Stimulated activated CD8-positive, alpha-beta memory T cell treated with anti-CD3 and anti-CD28 coated beads, Interleukin-4, amount 100 ng/mL, for 4 hours (primary cell): ENCODE measurements at places on chromosomes 11 and 22.

DNA sequence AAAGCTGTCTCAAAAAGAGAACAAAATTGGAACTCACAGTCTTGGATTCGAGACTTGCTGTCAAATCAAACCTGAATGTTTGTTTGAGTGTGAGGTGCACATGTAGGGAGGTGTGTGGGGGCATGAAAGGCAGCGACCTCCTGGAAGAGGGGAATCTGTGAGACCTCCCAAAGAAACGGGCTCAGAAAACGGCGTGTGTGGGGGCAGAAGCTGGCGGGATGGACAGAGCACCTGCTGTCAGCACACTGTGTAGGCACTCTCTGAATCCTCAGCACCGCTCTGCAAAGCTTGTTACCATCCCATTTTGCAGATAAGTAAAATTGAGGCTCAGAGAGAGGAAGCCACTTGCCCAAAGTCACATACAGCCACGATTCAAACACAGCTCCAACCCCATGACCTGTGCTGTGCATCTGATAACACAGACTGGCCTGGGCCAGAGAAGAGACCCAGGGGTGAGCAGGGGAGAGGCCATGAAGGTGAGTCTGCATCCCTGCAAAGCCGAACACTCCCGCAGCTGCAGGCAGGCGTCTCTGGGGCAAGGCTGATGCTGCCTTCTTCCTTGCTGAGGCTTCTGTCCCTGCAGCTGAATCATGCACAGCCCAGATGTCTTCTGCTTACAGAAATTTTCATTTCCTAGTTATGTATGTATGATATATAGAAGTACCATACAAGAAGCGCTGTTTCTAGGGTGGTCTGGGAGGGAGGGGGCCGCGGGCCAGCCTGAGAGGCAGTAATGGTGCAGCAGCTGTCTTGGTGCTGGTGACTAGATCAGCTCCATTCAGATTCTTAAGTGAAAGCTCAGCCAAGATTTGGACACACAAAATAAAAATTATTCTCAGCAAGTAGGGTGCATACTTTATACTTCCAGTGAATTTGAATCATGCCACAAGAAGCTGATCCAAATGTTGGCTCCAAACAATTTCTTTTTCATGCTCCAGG is 67.3 kb upstream of the SHISAL1 start:
- DNase-seq = no peak

- DNase-seq = no peak
Measured at GRCh38 chr11:113181094-113181493, 133.3 kb upstream of the TTC12 start.

- no peak for DNase-seq
Measured at GRCh38 chr22:40392618-40393017, 22.2 kb downstream of the SGSM3 start.

DNA sequence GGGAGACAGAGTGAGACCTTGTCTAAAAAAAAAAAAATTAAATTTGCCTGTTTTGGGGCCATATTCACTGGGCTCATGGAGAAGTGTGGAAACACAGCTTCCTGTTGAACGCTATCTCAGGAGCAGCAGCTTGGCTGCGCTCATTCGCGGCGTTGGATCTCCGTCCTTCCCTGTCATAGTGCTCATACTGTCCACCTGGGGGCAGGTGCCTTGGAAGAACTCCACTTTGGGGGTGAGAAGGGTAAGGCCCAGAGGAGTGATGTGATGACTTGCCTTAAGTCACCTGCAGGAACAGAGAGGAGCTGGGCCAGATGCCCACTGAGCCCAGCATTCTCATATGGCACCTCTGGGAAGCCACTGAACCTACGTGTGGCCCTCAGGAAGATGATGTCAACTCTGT is 82.8 kb downstream of the CABIN1 start:
- DNase-seq = no peak

DNA sequence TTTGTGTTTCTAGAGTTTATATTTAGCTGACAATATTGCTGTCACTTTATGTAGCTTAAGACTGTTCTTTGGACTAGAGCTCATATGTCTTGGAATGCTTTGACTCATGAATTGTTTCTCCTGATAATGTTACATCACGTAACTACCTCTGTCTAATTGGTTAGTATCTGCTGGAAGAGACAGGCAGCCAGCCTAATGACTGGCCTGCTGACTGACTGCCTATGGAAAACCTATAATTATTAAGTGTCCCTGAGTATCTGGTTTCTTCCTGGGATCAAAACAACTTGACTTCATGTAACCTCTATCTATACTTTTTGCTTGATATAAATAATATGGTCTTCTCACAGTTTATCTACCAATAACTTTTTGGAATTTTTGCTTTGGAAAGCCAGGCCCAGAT is 9.4 kb downstream of the SOX6 start:
- no peak for DNase-seq

DNA sequence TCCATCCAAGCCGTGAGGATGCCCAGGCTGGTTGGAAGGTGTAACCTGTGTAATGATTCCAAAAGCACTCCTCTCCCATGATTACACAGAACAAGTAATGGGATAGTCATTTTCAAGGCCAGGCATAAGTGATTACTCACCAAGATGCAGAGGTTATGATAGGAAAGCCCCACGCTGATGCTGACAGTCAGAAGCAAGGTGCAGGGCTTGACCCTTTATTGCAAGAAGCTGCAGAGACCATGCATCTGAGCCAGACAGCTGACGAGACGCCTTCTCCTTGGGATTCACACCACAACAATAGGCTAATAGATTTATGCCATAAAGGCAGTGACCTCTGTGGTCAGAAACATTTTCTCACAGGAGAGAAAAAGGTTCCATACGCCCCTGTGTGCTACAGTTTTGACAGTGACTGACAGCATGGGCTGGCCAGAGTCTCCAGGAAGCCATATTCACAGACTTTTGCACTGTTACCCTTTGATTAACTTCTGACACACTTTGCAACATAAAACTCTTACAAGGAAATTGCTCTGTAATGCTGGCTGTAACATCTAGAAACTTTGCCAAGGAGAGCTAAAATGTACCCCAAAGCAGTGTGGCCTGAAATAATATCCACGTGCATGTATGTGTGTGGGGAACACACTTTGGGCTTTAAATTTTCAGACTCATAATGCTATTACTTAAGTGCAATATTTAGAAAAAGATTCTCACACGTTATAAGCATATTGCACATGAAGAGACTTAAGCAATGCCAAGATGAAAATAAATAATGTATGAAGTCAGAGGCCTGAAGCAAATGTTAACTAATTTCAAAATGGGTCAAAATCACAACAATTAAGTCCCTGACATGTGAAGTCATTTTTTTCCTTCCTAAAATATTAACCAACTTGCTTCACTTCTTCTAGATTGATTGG is 1079.0 kb upstream of the TENM4 start:
- no peak for DNase-seq

DNA sequence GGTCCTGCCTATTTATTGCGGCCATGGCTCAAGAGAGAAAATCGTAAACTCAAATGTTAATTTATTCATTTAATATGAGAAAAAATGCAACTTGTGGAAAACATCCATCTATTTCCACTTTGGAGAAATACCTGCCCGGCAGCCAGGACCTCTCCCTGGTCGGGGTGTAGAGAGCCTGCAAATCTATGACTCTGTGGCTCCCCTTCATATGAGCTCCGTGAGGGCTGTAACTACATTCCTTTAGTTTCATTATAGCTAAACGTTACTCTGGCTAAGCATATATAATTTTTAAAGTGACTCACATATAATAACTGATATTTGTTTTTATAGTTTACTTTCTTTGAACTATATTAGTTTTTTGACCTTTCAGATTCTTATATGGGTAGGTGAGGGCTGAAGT is 857.8 kb upstream of the FAT3 start:
- no peak for DNase-seq

DNA sequence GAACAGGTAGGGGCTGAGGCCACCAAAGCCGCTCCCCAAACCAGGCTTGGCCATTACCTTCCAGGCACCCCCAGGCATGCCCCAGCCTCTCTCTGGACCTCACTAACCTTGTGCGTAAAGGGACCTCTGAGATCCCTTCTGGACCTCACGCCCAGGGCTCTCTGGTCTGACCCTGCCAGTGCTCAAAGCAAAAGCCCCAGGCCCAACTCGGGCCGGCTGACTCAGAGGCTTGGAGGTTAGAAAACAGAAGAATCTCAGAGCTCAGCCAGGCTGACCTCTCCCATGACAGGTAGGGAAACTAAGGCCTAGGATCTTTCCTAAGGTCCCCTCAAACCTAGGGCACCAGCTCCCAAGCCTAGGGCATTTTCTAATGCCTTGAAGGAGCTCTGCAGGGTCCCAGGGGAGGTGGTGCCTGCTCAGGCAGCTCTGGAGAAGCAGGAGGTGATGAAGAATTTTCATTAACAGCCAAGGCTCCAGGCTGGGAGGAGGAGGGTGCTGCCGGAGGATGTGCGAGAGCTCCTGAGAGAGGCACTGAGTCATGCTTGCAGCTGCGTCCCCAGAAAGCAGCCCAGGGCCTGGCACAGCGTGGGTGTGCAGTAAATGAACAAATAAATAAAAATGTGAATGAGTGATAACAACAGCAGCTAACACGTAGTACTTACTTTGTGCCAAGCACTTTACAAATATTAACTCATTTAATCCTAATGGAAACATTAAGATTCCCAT is 25.6 kb downstream of the ARRB1 start:
- DNase-seq = no peak

DNA sequence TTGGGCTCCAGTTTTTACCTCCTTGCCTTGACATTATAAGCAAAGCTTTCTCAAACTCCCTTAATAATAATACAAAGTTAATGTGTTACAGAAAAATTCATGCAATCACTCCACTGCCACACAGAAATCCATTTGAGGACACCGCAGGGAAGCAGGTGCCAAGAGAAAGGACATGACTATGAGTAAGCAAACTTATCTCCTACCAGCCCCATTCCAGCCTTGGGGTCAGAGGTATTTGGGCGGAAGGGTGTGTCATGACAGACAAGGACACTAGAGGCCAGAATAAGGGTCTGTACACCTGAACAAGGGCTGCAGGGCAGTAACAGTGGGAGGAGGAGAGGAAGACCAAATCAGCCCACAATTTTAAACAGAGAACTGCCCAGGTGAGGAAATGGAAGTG is 5.9 kb downstream of the GNG3 start:
- no peak for DNase-seq

DNA sequence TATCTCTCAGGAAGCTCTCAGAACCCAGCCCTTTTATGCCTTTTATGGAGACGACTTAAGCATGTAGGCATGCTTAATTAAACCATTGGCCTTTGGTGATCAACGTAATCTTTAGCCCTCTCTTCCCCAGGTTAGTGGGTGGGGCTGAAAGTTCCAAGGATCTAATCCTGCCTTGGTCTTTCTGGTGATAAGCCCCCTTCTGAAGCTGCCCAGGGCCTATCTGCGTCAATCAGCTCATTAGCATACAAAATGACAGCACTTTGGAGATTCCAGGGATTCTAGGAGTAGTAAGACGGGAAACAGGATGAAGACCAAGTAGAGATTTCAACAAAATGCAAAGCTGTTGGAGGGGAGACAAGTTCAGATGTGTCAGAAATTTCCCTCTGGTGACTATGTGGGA is 3.1 kb downstream of the FAM118A start:
- no peak for DNase-seq

DNA sequence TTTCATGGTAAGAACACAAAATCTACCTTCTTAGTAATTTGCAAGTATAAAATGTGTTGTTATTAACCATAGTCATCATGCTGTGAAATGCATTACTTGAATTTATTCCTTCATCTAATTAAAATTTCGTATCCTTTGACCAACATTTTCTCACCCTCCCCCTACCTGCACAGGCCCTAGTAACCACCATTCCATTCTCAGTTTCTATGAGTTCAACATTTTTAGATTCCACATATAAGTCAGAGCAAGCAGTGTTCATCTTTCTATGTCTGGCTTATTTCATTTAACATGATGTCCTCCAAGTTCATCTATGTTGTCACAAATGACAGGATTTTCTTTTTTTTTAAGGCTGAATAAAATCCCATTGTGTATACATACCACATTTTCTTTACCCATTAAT is 43.5 kb upstream of the CCDC179 start:
- no peak for DNase-seq

GRCh38 chr11:93520726-93521509 is 22.3 kb downstream of the SMCO4 start:
- no peak for DNase-seq

DNA sequence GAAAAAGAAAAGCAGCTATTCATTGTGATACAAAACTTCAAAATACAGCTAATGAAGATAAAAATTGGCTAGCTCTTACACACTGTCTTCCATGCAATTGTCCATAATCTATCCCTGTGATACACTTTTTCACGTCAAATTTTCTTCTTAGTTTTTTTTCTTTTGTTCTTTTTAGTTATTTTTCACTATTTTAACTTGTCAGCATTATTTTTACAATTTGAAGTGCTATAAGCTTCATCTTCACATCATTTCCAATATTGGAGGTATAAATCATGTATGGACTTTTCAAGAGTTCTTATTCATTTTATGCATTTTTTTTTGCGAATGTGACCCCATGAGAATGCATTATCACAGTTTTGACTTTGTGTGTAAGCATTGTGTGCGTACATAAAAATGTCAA is 4.1 kb downstream of the OR5B17 start:
- no peak for DNase-seq

- DNase-seq = no peak
Measured at GRCh38 chr11:85685820-85686459, at the start of gene CCDC89. TSS of gene CCDC89 (minus strand) at chr11:85686195. CDS start at chr11:85686130, 65 bp downstream.

GRCh38 chr11:68780829-68781228 is 29.5 kb upstream of the TESMIN start:
- no peak for DNase-seq

- DNase-seq = no peak
Measured at GRCh38 chr11:2383852-2384804, 7.0 kb downstream of the CD81 start.

GRCh38 chr11:2466069-2466801 is 21.4 kb downstream of the KCNQ1 start:
- DNase-seq = no peak

- no peak for DNase-seq
Measured at GRCh38 chr22:40749829-40750228, 69.3 kb downstream of the SLC25A17 start.

DNA sequence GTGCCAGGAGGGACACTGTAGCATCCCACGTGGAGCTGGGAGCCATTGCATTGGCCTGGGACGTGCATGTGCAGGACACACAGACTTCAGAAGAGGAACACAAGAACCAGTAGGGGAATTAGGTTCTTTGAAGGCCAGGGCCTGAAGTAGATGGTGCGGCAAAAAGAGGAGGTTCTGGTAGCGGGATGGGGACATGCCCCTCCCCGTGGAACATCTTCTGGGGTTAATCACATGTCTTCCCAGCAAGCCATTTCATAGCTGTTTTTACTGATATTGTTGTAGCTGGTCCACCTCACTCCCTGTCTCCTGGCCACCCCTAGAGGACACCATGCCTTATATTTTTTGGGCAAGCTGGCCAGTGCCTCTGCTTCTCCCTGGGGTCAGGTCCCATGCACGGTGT is 74.3 kb downstream of the SCN3B start:
- no peak for DNase-seq

DNA sequence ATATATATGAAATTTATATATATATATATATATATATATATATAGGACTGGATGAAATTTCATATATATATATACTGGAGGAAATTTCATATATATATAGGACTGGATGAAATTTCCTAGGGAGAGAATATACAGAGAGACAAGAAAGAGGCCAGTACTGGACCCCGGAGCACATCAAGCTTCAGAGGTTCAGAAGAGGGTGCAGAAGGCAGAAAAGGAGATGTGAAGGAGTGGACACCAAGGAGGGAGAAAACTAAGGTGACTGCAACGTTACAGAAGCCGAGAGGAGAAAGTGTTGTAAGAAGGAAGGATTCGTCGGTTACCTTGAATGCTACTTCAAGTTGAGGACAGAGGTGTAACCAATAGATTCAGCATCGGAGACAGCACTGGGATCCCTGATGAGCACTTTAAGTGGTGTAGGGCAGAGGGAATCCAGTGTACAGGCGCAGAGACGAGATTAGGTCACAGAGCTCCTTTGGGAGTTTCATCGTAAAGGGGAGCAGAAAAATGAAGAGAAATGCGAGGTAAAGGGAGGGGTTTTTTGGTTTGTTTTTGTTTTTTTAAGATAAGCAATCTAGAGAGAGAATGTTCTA is 8.5 kb upstream of the TPH1 start:
- no peak for DNase-seq
